ENCODE measurements at places on chromosomes 2 and 18. TPM values are rescaled to one million over a fixed set of nuclear protein-coding genes. Genes with fewer than 3 reads are reported as not detected.

DNA sequence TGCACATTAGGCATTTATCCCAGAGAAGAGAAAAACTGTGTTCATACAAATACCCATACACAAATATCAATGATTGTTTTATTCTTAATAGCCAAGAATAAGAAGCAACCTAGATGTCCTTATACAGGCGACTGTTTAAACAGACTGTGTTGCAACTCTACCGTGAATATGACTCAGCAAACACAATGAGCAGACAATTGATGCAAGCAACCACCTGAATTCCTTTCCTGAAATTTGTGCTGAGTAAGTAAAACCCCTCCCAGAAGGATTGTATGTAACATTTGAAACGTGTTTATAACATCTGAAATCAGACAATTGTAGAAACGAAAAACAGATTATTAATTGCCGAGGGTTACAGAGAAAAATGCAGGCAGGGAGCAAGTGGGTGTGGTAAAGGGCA lies 621.9 kb upstream of the SOX11 start:
- no peak for DNase-seq

DNA sequence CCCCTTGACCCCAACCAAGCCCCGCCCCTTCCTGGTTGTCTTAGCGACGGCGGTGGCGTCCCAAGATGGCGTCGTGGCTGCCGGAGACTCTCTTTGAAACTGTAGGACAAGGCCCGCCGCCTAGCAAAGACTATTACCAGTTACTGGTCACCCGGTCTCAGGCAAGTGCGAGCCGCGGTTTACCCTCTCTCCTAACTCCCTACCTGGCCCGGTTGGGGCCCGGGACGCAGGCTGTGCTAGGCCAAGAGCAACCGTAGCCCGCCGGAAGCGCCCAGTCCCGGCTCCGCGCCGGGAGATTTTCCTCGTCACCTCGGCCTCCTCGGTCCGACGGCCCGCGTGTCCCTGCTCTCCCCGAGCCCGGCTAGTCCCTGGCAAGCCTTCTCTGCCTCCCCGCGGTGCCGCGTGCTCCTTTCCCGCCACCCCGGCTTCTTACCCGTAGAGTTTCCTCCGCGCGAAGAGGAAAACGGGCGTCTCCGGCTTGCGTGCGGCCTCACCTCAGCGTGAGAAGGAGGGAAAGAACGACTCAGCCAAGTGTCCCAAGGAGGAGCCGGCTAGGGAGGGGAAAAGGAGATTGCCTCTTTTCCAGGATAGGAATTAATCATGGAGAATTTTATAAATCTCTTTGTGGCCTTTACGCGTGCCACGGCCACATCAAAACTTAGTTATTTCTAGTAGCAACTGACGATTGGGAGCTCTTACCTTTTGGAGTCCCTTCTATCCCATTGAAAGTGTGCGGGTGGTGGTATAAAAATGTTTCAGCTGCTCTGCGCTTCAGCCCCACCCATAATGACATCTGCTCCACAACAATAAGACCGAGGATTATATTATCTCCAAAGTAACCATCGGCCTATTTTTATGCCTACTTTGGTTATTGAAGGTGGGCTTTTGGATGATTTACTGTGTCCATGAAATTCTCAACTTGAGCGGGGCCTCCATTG lies at the start of gene FBXO36:
FBXO36 (plus strand) TSS at position 55 of the 938 bp plus-strand sequence; CDS start at position 66, 11 bp downstream.
- no peak for DNase-seq

DNA sequence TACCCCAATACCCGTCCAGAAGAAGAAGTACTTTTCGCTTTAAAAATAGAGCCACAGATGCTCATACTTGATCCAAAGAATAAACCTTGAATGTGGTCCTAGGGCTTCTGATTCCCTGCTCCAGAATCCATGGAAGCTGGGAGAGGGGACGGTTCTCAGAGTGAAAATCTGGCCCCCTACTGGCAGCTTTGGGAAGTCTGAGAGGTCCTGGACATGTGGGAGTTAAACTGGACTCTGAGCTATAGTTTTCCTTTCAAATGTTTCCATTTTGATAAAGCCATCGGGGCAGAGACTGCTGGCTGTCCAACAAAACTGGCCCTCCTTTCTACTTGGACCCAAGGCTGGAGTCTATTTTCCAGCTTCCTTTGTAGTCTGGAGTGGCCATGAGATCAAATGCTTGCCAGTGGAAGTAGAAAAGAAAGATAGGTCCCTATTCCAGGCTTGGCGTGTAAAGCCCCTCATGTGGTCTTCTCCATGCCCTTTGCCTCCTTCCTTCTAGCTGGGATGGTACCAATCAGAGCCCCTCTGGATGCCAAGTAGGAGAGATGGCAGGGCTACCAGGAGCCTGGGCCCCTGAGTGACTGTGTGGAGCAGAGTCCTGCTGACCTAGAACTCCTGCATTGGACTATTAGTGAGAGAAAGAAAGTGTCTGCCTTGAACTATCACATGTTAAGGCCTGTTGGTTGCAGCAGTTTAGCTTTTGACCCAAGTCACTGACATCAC lies 37.7 kb upstream of the TBC1D8 start:
- no peak for DNase-seq

RAB17 gene
- 6.3 TPM for total RNA-seq

DNA sequence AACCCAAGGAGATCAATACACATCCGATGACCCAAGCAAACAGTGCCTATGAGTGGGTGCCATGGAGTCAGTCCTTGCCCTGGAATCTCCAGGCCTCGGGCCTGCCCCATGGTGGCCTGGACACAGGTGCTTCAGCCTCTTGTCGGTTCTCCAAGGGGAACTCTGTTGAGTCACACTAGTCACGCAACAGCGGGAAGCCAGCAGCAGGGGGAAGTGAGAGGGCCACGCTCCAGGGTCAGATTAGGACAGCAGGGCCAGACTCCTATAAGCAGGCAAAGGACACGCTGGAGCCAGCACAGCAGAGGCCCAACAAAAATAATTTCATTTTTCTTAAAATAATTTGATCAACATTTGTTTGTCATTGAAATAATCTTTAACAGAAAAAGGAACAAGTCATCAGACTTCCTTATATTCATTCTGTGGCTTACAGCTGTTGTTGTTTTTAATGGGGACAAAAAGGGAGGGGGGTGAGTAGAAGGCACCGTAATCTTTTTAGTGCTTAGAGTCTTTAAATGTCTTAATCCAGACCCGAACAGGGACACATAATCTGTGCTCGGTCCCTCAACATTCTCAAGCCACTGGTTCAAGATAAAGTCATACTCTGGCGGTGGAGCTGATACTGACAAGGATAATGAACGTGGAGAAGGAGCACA lies 16.4 kb upstream of the ARMC9 start:
- peak; percentile 94 for DNase-seq

KANSL3 gene
- total RNA-seq: 36.2 TPM

DNA sequence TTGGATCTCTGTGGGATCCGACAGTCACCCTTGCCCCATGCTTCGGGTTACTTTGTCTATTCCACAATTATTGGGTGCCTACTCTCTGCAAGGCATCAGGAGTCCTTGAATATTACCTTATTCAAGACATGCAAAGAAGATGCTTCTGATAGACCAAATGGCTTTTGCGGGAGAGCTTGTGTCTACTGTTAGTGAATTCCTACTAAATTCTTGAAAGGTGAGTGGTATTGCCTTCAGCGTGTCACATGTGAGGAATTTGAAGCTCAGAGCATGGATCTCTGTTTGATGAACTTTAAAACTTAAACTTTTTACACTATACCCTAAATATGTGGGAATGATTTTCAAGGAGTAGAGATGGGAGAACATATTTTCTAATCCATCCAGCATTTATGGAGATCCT lies 184.4 kb downstream of the LTBP1 start:
- no peak for DNase-seq

CDK15 gene
- total RNA-seq: 0.30 TPM

DNA sequence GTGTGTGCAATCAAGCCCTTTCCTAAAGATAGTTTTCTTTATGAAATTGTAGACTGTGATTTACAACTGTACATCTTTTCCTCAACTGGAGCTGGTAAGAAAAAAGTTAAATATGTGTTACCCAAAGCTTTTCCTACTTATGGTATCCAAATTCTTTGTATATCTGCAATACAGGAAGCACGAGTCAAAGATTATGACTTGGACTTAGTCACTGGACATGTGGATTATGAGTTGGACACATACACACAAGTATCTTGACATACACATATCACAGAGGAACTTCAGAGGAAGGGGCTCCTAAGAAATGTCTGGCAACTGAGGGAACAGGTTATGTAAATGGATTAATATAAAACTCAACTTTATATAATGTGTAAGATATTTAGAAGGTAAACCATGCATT lies 35.2 kb downstream of the PRELID3A start:
- no peak for DNase-seq

GRCh38 chr2:9002313-9002636 lies 1.2 kb downstream of the MBOAT2 start:
- no peak for DNase-seq

Measured in lower leg skin (tissue), 4 donors.